ENCODE measurements at places on chromosomes 5 and 9.

- DNase-seq, result peak; percentile 95
Measured at GRCh38 chr9:93159601-93160471, 24.1 kb upstream of the WNK2 start.

- DNase-seq, result no peak
Measured at GRCh38 chr9:106529616-106530015, 333.4 kb upstream of the ZNF462 start.

DNA sequence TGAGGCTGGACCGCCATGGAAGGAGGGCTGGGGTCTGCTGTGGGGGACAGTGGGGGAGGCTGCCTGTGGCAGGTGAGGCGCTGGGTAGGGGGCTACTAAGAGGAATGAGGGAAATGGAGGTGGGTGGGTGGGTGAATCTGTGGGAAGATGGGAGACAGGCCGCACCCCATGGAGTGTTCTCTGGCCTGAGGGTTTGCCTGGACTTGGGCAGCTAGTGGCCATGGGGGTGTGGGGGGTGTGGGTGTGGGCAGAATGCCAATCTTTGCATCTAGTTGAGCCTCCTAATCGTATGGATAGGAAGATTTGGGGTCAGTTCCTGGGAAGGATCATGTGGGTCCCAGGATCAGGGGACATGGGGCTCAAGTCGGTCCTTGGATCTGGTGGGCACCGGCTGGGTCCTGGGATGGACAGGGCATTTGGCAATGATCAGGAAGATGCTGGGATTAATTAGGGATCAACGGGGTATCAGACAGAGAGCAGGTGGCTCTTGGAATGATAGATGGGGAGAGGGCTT lies 518 bp downstream of the ZDHHC12 start:
- no peak for DNase-seq

- peak; percentile 68 for DNase-seq
Measured at GRCh38 chr9:79663878-79664277, 92.1 kb downstream of the TLE4 start.

DNA sequence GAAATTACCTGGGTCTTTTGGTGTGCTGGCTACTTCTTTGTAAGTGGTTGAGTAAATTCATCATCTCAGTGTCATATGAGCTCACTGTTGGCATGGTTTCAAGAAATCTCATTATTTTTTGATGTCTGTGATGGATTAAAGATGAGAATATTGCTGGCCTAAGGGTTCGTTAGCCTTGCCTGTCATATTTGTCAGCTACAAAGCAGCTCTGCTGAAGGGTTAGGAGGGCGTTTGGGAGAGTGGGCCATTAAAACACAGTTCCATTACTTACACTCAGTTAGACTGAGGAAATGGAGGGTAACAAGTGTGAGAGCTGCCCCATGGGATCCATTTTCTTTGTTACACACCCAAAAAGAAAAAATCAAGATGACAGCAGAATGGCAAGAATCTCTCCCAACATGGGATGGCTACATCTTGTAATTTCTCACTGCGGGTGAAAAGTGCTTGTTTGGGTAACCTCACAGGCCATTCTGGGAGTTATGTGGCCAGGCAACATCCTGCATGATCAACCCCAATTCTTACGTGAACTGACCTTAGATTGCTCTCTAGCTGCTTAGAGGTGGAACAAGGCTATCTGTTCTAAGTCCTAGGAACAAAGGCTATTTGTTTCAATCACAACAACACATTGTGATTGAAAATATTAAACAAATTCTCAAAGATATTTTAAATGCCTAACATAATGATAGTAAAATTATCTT lies 609.5 kb upstream of the RGMB start:
- DNase-seq, result no peak

DNA sequence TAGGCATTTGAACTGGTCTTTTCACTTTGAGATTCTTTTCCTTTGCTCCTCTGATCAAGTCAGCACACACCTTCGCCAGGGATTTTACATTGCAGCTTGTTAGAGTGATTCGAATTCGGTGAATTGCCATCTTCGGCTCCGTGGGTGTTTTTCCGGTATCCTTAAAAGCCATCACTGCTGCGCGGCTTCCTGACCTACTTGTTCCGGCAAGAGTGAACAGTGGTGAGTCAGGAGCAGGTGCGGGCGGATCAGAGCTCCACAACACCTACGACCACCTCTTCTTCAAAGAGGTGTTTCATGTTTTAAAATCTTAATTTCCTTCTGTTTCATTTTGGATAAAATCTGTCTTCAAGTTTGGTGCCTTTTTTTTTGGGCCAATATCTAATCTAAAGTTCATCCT lies 134.6 kb downstream of the TMC1 start:
- DNase-seq, result no peak

DNA sequence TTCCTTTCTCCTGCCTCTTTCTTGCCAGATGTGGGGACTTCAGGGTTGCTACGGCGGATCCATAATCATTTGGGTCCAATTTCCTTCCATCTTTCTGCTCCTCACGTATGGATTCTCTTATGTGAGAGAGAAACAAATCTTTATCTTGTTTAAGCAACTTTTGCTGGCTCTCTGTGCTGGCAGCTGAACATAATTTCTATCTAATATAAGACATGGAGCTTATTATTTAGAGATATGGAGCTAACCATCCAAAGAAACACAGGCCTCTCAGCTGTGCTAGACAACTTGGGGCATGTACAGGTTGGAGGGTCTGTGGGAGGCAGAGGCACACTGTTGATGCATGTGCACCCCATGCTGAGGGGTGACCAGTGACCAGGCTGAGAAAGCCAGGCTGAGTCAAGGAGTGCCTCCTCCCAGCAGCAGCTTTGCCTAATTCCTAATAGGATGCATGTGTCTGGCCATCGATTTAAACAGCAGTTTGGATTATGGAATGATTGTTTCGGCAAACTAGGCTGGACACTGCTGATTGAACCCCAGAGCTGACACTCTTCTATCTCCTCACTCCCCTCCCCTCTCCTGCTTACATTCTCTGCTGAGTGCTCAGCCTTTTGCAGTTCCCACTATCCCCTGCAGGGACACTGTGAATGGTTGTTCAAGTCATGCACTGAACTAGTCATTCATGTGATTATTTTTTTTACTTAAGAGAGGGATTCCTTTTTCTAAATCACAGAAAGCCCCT lies 195.8 kb downstream of the ERCC6L2 start:
- peak; percentile 61 for DNase-seq

DNA sequence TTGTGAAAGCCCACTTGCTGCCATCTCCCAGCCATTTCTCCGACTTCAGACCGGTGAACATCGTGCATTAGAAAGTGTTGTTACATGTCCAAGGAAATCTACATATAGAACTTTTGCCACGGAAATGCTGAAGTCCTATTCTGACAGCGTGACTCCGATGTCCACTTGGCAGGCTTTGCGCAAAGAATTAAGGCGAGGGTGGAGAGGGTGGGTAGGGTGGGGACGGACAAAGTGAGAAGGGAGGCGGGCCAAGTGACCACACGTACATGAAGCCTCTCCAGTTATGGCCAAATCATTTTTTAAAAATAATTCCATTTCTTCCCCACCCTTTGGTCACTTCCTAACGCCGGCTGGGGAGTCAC lies 460 bp upstream of the ACO1 start:
- no peak for DNase-seq

- DNase-seq, result no peak
Measured at GRCh38 chr5:128566178-128566577, 28.1 kb upstream of the FBN2 start.

- no peak for DNase-seq
Measured at GRCh38 chr5:160991205-160991604, 139.2 kb upstream of the ATP10B start.

DNA sequence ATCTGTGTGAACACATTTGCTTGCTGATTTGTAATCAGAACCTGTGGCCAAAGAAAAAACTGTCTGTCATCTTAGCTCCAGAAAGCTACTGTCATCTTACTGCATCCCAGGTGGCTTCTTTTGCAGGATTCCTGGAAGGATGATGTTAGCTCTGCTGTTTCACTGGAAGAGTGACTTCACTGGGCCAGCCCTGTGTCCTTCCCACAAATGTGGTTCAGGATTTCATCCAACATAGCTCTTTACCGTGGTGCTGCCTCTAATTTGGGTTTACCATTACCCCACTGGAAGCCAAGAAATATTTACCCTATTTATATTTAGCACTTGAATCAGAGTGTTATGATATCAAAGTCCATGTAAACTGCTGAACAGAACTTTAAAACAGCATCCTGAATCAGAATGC lies 501.0 kb downstream of the GADD45G start:
- no peak for DNase-seq

DNA sequence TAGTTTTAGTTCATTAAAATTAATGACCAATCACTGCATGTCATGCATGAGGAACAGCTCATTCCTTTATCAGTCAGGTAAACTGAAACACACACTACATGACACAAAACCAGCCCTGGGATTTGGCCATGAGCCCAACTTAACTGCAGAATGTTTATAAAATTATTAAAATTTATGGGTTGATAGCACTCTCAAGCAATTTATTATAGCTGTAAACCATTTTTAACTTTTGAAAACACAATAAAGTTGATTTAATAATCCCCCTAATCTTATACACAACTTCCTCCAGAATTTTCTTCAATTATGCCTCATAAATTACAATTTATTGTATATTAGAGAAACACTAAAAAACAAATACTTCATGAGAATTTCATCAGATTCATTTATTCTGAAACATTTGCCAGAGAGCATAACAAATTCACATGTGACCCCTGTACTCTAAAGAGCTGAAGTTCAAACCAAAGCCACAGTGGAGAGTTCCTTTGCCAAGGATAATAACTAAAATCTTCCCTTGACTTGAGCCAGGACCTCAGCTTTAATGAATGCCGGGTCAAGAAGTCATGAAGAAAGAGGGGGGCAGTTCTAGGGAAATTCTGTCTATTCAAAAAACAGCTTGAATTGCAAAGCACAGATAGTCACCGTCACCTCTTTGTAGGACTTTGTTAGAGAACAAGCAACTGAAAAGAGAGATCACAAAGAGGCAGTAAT lies 763.7 kb upstream of the GRAMD2B start:
- no peak for DNase-seq

- DNase-seq, result no peak
Measured at GRCh38 chr9:86494644-86495111, 140.5 kb upstream of the TUT7 start.

- no peak for DNase-seq
Measured at GRCh38 chr5:40928886-40929448, 19.7 kb downstream of the C7 start.

GRCh38 chr9:136331556-136332481 lies 4.5 kb downstream of the GPSM1 start:
- DNase-seq, result no peak

DNA sequence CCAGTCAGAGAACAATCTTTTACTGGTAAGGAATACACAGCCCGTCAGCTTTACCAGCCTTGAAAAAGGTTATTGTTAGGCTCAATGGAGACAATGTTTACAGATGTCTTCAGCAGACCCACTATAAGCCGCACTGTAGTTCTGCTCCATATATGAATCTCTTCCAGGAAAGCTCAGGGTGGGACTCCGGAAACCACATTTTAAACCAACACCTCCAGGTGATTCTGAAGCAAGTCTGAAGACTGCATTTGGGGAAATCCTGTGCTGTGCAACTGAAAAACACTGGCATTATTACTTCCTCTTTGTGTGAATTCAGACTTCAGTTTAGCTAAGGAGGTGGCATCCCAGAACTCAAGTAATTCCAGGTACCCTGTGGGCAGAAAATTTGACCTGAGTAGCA lies 3.5 kb downstream of the GZMK start:
- DNase-seq, result no peak

DNA sequence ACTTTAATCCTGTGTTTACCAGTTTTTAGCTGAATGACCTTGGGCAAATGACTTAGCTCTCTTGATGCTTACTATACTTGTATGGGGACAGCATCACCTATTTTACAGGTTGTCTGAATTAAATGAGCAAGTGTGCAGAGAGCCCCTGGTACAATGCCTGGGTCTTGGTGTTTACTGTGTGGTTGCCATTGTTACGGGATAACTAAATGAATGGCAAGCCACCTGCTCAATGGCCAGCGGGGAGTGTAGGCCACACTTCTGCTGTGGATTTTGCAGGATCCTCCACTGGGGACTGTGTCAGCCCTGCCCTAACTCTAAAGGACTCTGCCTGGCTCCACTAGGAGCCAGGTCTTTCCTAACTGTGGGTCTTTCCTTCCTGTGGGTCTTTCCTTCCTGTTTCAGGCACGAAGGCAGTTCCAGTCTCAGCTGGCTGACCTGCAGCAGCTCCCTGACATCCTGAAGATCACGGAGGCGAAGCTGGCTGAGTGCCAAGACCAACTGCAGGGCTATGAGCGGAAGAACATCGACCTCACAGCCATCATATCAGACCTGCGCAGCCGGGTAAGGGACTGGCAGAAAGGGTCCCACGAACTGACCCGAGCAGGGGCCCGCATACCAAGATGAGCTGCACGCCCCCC lies 10.3 kb upstream of the GLE1 start:
- DNase-seq, result no peak

DNA sequence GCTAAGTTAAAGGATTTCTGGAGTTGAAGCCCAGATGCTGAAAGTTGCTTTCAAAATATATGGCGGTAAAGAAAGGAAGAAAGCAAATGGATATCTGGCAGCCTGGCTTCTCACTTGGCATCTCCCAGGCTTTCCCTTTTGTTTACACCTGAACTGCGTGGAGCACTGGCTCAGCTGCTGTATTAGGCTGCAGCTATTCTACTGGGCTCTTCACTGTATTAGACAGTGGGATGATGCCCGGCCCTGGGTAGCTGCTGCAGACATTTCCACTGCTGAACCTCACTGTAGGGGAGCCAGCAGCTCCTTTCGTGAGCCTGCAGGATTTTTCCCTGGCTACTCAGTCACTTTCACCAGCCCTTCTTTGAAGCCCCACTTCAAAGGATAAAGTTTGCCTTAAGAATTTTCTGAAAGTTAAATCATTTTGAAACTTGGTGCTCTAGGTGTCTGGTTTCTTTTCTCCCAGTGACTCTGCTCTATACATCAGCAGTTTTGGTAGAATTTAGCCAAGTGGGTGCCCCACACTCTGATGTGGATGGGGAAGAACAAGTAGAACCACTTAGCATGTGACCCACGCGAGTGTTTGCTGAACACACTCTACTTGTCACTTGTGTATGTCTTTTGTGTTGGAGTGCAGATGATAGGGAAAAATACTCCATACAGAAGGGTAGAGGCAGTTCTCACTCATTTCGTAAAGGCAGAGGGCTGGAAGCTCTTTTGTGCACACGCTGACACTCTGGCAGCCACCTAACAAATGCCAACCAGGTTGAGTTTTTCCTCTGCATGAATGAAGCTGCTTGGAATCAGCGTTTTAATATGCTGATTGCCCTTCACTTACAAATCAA lies 49.9 kb downstream of the C9orf152 start:
- DNase-seq, result no peak

- no peak for DNase-seq
Measured at GRCh38 chr5:127936439-127936972, 147.1 kb upstream of the SLC12A2 start.
